Activated CD4-positive, CD25-positive, alpha-beta regulatory T cell treated with anti-CD3 and anti-CD28 coated beads, Interleukin-2, amount 50 U/mL, for 16 hours (primary cell): ENCODE measurements at places on chromosomes 13 and 19.

DNA sequence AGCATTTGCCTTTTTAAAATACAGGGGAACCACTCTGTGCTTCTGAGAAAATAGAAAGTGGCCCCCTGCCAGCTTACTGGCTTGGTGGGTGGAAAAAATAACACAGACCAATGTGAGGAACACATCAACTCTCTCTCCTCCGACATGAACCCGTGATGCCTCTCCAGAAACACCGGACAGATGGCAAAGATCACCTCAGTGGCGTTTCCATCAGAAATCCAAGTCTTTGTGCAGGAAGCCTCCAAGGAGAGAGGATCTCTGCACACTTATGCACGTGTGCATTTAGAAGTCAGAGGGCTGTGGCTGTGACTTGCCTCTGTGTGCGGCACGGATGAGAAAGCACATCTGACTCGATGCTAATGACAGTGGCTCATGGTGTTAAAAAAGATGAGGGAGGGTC is 112.3 kb upstream of the KLF12 start:
- no peak for DNase-seq

- DNase-seq, result no peak
Observed at GRCh38 chr19:5037936-5038335, 69.0 kb downstream of the KDM4B start.

DNA sequence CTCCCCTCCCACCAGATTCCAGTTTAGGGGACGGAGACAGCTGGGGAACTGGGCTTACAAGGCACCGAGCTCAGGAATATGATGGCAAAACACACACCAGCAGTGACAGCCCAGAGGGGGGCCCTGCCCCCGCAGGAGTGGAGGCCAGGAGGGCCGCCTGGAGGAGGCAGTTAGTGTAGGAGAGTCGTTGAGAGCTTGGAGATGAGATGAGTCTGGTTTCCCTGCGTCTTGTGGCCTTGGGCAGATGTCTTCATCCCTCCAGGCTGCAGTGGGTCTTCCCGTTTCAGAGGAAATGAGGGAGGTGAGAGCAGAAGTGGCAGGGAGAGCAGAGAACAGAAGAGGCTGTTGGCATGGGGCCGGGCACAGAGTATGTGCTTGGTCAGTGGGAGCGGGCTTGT is 4.9 kb downstream of the CELF5 start:
- no peak for DNase-seq

- DNase-seq, result no peak
Observed at GRCh38 chr19:13957051-13957450, 4.7 kb downstream of the DCAF15 start.

GRCh38 chr19:47444388-47444821 is 25.1 kb upstream of the MEIS3 start:
- no peak for DNase-seq

GRCh38 chr19:41785653-41786052 is 10.7 kb upstream of the CEACAM3 start:
- DNase-seq, result peak; percentile 55

DNA sequence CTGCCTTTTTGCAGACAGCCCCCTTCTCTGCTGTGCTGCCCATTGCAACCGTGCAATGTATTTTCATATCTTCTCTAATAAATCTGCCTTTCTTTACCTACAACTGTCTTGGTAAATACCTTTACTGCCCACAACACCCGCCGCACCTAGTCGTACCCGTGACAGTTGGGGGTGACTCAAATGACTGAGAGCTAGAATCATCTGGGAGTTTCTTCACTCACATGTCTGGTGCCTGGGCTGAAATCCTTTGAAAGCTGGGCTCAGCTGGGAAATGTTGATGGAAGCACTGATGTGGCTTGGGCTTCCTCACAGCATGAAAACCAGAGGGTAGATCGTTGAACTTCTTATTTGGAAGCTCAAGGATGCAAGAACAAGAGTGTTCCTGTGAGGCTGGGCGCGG is 2.8 kb upstream of the PNMA8A start:
- no peak for DNase-seq

DNA sequence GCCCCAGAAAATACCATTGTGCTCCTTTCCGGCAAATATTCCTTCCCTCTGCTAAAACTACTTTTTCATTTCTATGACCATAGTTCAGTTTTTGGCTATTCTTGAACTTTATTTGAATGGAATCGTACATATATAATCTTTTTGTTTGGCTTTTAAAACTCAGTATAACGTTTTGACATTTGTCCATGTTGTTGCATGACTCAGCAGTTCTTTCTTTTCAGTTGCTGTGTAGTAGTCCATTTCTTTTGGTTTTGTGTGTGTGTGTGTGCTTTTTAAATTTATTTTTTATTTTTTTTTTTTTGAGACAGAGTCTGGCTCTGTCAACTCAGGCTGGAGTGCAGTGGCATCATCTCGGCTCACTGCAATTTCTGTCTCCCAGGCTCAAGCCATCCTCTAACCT is 35.0 kb downstream of the ITM2B start:
- DNase-seq, result no peak

DNA sequence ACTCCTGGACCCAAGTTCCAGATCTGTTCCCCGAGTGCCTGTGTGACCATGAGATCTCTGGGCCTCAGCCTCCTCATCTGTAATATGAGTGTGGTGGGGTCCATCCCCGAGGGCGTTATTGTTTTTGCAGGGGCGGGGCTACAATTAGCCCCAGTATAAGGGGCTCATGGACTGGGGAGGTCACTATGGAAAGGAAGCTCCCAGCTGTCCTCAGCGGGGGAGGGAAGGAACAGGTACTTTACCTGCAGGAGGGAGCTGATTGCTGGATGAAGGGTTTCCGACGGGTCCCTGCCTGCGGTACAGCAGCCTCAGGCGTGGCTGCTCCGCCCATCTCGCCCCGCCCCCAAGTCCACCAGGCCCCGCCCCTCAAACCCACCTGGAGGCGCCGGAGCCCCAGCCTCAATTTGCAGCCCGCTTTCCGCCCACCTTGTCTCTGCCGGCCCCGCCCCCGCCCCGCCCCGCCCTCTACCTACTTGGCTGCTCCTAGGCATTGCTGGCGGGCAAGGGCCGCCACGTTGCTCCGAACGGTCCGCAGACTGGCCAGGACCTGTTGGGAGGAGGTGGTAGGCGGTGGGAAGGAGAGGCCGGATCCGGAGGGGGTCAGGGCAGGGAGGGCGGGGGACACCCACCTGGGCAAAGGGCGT is 5.5 kb downstream of the PDE4C start:
- no peak for DNase-seq

DNA sequence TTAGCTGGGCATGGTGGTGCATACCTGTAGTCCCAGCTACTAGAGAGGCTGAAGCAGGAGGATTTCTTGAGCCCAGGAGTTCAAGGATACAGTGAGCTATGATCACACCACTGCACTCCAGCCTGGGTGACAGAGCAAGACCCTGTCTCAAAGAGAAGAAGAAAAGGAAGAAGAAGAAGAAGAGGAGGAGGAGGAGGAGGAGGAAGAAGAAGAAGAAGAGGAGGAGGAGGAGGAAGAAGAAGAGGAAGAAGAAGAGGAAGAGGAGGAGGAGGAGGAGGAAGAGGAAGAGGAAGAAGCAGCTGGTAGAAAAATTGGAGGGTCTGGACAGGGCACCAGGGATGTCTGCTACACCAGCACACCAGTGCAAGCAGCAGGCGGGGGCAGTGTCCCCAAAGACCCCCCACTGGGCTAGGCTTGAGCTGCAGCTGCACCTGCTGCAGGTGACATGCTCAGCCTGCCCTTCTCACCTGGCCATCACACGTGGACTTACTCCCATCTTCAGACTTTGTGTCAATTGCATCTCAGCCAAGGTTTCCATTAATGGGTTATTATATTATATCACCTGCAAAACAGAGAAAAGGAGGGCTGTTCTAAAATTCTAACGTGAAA is 180.9 kb upstream of the ZNF507 start:
- no peak for DNase-seq

DNA sequence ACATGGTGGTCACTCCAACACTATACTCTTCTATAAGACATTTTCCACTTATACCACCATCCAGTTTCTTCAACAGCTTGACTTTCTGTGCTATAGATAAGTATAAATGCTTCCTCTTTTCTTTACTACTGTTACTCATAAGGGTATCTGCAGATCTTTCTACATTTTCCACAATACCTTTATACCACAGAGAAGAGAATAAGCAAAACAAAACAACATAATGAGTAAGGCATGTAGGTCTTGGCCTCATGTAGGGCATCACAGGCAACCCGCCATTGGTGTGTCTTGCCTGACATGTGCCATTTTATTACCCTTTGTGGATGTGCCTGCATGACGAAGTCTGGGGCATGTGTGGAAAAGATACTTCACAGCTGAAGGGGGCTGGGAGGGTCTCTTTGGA is 265.3 kb upstream of the STARD13 start:
- no peak for DNase-seq

- no peak for DNase-seq
Observed at GRCh38 chr13:60482012-60482411, 85.0 kb downstream of the TDRD3 start.

GRCh38 chr13:86608701-86609100 is 809.5 kb upstream of the SLITRK6 start:
- DNase-seq, result no peak

DNA sequence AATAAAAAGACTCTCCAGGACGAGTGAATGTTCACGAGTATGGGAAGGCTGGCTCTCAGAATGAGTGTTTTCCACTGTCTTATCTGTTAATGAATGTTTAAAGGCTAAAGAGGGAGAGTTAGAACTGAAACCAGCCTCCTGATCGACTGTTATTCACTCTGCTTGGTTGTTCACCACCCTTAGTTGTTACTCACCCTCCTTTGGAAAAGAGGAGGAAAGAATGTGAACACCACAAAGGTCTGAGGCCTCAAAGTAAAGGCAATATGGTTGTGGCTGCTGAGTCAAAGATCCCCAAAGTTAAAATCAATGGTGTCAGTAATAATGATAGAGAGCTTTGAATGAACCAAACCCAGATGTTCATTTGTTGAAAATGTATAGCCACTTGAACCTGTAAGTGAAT is 1793.2 kb upstream of the PCDH20 start:
- no peak for DNase-seq

DNA sequence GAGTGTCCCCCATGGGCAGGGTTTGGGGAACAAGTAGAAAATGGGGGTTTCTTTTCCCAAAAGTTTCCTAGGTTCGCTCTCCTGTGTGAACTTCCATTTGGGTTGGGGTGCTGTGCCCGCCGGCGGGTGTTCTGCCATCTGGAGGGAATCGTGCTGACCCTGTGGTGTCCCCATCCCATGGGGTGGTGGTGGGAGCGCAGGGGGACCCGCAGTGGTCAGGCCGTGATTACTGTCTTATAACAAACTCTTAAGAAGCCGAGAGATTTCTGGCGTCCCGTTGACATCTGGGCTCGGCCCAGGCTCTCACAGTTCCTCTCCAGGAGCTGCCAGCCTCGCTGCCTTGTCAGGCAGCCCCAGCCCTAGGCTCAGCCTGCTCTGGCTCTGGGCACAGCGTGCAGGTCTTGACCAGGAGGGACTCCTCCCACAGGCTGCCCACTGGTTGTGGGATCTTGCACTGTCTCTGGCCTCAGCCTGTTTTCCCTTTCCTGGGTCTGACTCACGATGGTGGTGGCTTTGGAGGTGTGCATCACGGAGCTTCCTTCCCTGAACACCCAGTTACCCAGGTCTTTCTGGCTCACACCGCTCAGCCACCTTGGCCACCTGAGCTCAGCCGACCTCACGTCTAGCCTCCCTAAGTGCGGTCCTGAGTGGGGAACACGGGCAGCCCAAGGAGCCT is 34.5 kb downstream of the PLEKHJ1 start:
- DNase-seq, result no peak

GRCh38 chr19:1065606-1066109 is 1.3 kb upstream of the ARHGAP45 start:
- DNase-seq, result no peak

DNA sequence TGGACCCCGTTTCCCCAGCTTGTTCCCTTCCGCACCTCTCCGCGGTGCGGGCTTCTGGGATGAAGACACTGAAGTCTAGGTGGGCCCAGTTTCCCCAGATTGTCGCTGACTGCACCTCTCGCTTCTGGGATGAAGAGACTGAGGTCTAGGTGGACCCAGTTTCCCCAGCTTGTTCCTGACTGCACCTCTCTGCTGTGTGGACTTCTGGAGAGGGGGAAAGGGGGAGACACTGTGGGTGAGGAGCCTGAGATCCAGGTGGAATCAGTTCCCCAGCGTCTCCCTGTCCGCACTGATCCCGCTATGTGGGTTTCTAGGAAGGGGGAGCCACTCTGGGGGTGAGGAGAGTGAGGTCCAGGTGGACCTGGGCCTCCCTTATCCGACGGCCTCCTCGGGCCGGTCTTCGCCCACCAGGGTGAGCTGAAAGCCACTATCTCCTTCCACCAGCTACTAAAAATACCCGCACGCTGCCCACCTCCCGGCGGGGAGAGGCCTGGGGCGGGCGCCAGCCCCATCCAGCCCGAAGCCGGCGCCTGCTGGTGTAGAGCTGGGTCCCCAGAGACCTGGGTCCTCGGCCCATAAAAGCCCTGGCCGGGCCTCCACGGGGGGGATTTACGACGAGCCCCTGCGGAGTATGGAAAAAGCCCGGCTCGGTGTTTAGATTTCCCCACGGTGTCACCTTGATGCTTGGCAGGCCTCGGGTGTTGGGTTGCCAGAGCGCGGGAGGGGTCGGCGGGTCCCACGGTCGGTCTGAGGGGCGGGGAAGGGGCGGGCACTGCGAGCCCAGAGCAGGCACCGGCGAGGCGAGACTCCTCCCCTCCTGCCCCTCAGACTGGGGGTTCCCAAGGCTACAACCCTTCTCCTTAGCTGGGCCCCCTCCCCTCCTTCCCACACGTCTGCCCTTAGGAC is 10.6 kb downstream of the FUT6 start:
- DNase-seq, result no peak

- DNase-seq, result no peak
Observed at GRCh38 chr19:47350630-47351029, 1.5 kb downstream of the DHX34 start.

- no peak for DNase-seq
Observed at GRCh38 chr13:20024702-20025101, 66.2 kb downstream of the ZMYM2 start.

- no peak for DNase-seq
Observed at GRCh38 chr13:32426191-32426989, 1.5 kb downstream of the N4BP2L1 start.

- no peak for DNase-seq
Observed at GRCh38 chr19:13840305-13841085, 36.4 kb upstream of the NANOS3 start.

DNA sequence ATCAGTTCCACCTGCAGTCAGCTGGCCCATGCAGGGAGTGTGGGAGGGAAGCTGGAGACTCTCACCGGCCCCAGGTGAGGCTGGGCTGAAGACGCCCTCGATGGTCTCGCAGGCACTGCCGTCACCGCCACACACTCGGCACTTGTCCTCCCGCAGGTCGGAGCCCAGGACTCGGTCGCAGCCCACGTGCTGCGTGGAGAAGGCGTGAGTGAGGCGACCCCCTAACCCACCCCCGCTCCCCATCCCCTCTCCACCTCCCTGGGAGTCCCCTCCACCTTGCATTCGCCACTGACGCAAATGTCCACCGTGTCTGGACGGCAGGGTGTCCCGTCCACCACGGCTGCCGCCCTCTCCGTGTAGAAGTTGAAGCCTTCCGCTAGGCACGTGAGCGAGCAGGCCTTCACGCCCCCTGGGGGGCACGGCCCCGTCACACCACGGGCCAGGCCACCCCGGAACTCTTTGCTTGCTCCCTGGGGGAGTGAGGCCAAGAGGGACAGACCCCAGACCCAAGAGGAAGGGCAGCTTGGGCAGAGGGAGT is 12.0 kb upstream of the MYO1F start:
- DNase-seq, result no peak

GRCh38 chr19:45145270-45146189 is 15.3 kb downstream of the NKPD1 start:
- DNase-seq, result no peak

- DNase-seq, result no peak
Observed at GRCh38 chr19:41376241-41376997, at the start of gene TMEM91. TMEM91 (plus strand) TSS chr19:41376533; CDS start chr19:41378310, 1,777 bp downstream.

- no peak for DNase-seq
Observed at GRCh38 chr19:16098416-16098768, 13.3 kb upstream of the RAB8A start.

- DNase-seq, result no peak
Observed at GRCh38 chr13:93270769-93271742, 44.4 kb downstream of the GPC6 start.
